ENCODE measurements at places on chromosomes 11 and 22.

GRCh38 chr11:33689085-33689484 lies 11.5 kb downstream of the C11orf91 start:
- H3K27ac ChIP-seq = peak overlapping the region; percentile 90
- no peaks in the 10 kb centered on the region for H3K27me3 ChIP-seq
- peaks cover 26% of the 10 kb centered on the region for H3K4me1 ChIP-seq
- H3K4me3 ChIP-seq = no peak overlapping the region
- H3K36me3 ChIP-seq = no peaks in the 10 kb centered on the region

GRCh38 chr22:38412435-38413084 lies 42.4 kb downstream of the KCNJ4 start:
- H3K27me3 ChIP-seq = no peaks in the 10 kb centered on the region
- peak; percentile 48 for DNase-seq
- no peaks in the 10 kb centered on the region for H3K4me1 ChIP-seq
- no peaks in the 10 kb centered on the region for H3K36me3 ChIP-seq
- no peak overlapping the region for H3K27ac ChIP-seq

DNA sequence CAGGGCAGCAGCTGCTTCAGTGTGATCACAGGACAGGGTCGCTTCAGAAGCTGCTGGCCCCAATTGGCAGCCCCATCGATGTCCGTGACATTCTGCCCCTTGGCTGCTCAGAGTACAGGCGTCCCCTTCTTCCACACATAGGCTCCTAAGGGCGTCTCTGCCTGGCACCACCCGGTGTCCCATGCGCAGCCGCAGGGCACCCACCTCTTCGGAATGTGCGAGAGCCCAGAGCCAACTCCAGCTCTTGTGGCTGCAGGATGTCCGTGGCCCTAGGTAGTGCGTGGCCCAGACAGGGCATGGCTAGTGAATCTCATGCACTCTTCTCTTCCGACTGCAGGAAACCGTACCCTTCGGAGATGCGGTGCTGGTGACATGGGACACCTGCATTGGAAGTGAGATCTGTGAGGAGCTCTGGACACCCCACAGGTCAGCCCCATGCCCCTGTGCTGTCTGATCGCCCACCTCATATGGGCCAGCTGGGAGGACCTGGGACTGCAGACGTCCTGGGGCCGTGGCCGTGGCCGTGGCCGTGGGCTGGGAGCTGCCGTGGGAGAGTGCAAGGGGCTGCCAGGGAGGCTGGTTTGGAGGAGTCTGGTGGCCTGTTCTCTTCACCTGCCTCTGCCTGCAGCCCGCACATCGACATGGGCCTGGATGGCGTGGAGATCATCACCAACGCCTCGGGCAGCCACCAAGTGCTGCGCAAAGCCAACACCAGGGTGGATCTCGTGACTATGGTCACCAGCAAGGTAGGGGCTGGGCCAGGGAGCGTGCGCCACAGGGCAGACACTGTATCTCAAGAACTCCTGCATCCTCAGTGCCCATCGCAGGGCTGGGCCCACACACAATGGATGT lies 20.2 kb downstream of the NADSYN1 start:
- no peaks in the 10 kb centered on the region for H3K4me1 ChIP-seq
- H3K27ac ChIP-seq = no peak overlapping the region
- no peak overlapping the region for H3K4me3 ChIP-seq
- H3K27me3 ChIP-seq = no peaks in the 10 kb centered on the region
- DNase-seq = no peak

DNA sequence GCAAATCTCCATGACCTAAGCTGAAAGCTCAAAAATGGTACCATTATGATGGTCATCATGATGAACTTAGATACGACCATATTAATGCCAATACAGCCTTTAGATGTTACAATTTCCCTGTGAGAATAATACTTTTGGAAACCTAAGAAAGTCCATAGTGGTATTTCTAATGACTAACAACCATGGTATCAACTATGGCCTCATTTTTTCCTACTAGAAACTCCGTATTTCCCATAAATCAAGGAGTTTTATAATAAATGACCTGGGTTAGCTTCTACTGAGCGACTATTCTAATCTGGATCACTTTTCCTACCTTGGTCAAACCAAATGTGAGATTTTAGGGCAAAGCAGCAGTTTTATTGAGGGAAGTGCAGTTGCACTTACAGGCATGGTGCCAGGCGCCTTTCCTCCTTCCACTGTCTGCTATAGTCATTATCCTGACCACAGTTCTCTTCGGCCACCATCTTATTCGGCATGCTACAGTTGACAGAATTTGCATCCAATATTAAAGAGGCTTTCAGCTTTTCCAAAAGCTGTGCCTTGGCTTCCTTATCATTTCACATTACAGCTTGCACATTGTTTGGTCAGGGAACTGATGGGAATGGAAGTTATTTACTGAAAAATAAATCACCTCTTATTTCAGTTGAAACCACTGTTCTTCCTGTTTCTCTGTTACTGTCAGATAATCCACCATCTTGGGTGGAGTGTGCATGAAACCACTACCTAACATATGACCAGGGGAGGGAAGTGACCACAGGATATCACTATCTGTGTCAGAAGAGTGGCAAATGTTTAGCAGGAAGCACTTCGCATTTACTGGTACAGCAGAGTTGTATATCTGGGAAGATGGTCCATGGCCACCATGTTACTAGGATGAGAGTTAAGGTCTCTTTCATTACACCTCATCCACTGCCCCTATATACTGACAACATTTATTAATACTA lies 74.5 kb upstream of the PICALM start:
- no peak for DNase-seq
- no peak overlapping the region for H3K4me3 ChIP-seq
- H3K27ac ChIP-seq = no peak overlapping the region
- H3K4me1 ChIP-seq = peaks cover 26% of the 10 kb centered on the region

- H3K36me3 ChIP-seq = peaks cover 12% of the 10 kb centered on the region
- H3K27ac ChIP-seq = no peak overlapping the region
- H3K4me3 ChIP-seq = no peak overlapping the region
- DNase-seq = no peak
- H3K4me1 ChIP-seq = peaks cover 11% of the 10 kb centered on the region
Observed at GRCh38 chr11:65392186-65392829, 5.9 kb downstream of the FRMD8 start.

DNA sequence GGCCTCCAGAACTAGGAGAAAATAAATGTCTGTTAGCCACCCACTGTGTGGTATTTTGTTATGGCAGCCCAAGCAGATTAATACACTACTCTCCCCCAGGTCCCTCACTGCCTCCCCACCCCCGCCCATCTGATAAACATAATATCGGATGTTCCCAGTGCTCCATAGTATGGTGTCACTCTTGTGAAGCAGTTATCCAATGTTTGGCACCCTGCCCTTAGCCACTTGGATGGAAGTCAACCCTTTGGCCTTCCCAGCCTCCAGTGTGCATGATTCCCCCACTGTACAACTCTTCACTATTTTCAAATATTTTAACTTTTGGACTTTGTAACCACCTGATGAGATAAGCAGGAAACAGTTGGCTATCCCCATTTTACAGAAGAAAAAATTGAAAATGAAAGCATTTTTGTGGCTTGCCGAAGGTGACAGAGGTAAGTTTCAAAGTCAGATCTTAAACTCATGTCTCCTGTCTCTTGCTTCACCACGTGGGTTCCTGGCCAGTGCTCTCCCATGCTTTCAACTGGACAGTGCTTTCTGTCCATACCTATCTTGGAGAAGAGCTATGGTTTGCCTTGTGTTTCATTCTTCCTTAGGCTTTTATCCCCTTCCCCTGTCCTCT lies 53.2 kb downstream of the ALX4 start:
- H3K27ac ChIP-seq = no peak overlapping the region
- H3K36me3 ChIP-seq = no peaks in the 10 kb centered on the region
- H3K4me1 ChIP-seq = no peaks in the 10 kb centered on the region
- no peak overlapping the region for H3K4me3 ChIP-seq
- H3K27me3 ChIP-seq = peaks cover 2% of the 10 kb centered on the region

DNA sequence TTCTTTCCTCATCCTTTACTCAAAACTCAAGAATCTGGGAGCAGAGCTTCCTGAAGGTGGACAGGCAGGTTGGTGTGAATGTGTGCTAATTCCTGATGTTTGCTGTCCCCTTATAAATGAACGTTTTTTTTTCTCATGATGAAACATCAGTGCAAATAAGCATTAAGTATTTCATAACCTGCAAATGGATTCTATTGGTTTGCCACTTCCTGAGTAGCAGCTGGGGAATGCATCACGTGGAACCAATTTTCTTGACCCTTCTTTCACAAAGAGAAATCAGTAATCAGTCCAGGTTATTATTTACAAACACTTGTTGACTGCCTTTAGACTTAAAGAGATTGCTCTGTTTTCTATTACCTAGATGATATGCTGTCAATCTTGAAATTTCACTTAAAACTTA lies 40.1 kb upstream of the SCN3B start:
- H3K27ac ChIP-seq = no peak overlapping the region
- H3K36me3 ChIP-seq = no peaks in the 10 kb centered on the region
- no peak for DNase-seq

DNA sequence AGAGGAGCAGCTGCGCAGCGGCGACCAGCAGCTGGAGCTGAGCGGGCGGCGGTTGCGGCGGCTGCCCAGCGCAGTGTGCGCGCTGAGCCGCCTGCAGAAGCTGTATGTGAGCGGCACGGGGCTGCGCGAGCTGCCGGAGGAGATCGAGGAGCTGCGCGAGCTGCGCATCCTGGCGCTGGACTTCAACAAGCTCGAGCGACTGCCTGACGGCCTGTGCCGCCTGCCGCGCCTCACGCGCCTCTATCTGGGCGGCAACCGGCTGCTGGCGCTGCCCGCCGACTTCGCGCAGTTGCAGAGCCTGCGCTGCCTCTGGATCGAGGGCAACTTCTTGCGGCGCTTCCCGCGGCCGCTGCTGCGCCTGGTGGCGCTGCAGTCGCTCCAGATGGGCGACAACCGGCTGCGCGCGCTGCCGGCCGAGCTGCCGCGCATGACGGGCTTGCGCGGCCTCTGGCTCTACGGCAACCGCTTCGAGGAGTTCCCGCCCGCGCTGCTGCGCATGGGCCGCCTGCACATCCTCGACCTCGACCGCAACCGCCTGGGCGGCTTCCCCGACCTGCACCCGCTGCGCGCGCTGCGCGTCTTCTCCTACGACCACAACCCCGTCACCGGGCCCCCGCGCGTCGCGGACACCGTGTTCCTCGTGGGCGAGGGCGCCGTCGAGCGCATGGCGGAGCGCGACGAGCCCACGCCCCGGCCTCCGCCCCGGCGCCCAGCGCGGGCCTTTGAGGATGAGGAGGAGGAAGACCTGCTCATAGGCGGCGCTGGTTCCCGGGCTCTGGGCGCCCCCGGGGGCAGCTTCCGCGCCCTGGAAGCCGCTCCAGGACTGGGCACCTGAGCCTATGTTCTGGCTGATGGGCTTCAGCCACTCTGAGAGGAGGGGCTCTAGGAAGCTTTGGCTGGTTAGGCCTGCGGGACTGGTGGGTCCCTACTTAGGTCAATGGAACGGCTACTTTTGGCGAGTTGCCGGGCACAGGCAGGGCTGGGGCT lies 787 bp downstream of the LRRC10B start:
- peaks cover 29% of the 10 kb centered on the region for H3K27me3 ChIP-seq
- DNase-seq = peak; percentile 73
- H3K4me3 ChIP-seq = no peak overlapping the region
- peaks cover 5% of the 10 kb centered on the region for H3K4me1 ChIP-seq
- H3K27ac ChIP-seq = no peak overlapping the region

- no peak overlapping the region for H3K4me3 ChIP-seq
- no peak for DNase-seq
- no peaks in the 10 kb centered on the region for H3K36me3 ChIP-seq
- peaks cover 3% of the 10 kb centered on the region for H3K4me1 ChIP-seq
- H3K27ac ChIP-seq = no peak overlapping the region
Observed at GRCh38 chr11:73372375-73372993, 3.7 kb upstream of the RELT start.

DNA sequence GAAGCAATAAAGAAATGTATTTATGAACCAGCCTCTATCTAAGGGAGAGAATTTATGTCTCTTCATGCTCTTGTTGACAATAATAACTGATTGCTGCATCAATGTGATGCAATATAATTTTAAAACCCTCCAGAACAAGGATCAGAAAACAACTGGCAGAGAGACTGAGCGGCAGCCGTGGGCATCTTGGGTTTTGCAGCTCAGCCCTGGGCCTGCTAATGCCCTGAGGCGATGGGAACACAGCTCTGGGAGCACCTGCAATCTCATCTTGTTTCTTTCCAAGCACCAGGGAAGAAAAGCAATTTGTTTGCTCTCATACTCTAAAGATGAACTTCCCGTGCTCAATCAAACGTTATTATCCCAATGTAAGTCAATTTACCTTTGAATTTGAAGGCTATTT lies 245.7 kb downstream of the ST3GAL4 start:
- no peak overlapping the region for H3K4me3 ChIP-seq
- H3K27ac ChIP-seq = no peak overlapping the region
- no peaks in the 10 kb centered on the region for H3K36me3 ChIP-seq
- DNase-seq = no peak
- H3K4me1 ChIP-seq = no peaks in the 10 kb centered on the region

DNA sequence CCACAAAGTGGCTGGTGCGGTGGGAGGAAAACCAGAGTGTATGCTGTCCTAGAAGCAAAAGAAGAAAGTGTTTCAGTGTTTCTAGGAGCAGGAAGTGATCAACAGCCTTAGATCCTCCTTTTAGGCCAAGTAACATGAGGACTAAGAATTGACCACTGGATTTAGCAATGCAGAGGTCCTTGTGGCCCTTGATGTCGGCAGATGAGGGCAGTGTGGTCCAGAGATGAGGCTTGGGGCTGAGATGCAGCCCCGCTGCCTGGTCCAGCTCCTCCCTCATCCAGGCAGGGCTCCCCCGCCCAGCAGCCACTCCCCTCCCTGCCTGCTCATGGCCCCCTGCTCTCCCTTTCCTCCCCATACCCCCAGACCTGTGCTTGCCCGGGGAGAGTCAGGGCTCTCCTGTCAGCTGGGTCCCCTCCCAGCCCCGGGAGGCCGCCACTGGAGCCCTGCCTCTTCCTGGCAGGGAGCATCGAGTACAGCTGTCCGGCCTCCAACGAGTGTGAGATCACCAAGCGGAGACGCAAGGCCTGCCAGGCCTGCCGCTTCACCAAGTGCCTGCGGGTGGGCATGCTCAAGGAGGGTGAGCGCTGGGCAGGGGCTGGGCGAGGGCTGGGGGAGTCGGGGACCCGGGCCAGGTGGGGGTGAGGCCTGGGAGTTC lies 3.7 kb downstream of the TRMT112 start:
- H3K4me1 ChIP-seq = peaks cover 13% of the 10 kb centered on the region
- H3K27ac ChIP-seq = no peak overlapping the region
- DNase-seq = no peak
- H3K27me3 ChIP-seq = no peaks in the 10 kb centered on the region
- H3K4me3 ChIP-seq = no peak overlapping the region

GRCh38 chr11:34667810-34668582 lies 47.1 kb downstream of the EHF start:
- H3K27me3 ChIP-seq = no peaks in the 10 kb centered on the region
- H3K27ac ChIP-seq = no peak overlapping the region
- no peaks in the 10 kb centered on the region for H3K4me1 ChIP-seq
- DNase-seq = no peak
- H3K4me3 ChIP-seq = no peak overlapping the region

Measured in small intestine (tissue), 16 donors.